Right kidney (tissue), 9 donors: ENCODE measurements at places on chromosomes 7 and 10.

DNA sequence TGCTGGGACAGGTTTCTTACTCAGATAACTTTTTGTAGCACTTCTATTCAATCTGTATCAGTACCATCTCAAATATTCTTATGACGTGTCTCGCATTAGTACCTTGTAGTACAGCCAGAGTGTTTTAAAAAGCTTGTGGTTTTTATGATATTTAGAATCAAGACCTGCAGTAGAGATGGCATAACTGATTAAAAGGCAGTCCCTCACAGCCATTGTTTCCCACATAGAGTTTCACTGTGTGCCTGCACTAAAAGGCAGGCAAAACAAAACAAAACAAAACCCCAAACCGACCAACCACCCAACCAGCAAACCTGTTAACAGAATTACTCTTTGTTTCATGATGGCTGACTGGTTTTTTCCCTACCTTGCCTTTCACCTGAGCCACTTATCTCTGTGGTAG lies 221.3 kb upstream of the DGKB start:
- DNase-seq = no peak

DNA sequence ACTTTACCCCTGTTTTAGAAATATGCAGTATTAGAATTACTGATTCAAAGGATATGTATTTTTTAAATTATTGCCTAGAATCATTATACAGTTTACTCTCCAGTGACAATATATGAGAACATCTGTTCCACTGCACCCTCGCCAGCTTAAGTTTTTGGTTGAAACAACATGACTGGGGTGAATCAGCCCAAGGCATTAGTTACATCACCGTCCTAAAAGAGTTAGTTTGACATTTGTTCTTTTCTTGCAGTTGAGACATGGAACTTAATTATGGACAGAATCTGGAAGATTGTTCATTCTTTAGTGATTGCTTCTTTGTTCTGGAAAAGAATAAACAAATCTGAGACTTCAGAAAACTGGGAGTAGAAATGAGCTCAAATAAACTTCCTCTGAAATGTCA lies 167.3 kb upstream of the DKK1 start:
- DNase-seq = no peak

GRCh38 chr10:98268694-98269431 lies 869 bp upstream of the LOXL4 start:
- no peak for DNase-seq

DNA sequence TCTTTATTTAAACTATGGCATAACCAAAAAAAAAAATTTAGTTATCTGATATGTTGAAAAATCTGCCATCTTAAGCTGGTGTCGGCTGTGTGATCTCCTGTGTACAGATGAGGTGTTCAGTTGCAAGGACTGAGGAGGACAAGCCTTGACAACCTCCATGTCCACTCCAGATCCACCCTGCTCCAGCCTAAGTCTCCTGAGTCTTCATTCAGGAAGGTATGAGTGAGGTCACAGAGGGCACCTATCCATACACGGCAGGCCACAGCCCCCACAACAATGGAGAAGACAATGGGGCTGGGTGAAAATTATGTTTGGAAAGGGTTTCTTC lies 16.1 kb downstream of the TARP start:
- DNase-seq = no peak

DNA sequence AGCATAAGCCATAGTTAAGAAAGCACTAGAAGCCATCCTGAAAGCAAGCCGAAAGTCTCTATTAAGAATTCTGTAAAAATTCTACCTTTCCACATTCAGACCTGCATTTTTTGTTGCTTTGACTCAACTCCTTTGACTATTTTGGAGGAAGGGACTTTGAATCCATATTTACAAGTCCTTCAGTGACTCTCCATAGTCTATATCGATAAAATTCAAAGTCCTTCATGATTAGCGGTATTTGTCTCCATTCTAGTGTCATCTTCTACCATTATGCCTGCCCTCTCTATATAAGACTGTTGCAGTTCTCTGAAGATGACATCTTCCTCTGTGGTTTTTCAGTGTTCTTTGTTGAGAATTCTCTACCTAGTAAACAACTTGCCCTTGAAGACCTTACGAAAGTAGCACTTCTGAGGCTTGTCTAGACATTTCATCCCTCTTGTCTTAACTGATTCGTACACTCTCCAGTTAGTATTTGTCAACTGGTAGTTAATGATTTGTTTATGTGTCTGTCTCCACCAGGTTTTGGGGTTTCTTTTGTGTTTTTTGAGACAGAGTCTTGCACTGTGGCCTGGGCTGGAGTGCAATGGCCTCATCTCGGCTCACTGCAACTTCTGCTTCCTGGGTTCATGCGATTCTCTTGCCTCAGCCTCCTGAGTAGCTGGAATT lies 1.7 kb downstream of the CCSER2 start:
- DNase-seq = no peak

DNA sequence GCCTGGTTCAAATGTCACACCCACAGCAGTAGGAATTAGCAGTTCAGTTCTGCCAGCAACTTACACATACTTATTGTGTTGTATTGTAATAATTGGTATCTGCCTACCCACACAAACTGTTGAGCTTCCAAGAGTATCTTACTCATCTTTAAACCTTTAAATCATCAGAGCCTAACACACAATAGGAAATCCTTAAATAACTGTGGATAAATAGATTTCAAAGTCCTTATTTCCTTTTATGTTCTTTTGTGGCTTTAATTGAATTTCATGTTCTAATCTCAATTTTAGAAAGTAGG lies 3.9 kb downstream of the CASD1 start:
- DNase-seq = no peak

GRCh38 chr7:127959770-127960169 lies 71.5 kb downstream of the LRRC4 start:
- DNase-seq = no peak

DNA sequence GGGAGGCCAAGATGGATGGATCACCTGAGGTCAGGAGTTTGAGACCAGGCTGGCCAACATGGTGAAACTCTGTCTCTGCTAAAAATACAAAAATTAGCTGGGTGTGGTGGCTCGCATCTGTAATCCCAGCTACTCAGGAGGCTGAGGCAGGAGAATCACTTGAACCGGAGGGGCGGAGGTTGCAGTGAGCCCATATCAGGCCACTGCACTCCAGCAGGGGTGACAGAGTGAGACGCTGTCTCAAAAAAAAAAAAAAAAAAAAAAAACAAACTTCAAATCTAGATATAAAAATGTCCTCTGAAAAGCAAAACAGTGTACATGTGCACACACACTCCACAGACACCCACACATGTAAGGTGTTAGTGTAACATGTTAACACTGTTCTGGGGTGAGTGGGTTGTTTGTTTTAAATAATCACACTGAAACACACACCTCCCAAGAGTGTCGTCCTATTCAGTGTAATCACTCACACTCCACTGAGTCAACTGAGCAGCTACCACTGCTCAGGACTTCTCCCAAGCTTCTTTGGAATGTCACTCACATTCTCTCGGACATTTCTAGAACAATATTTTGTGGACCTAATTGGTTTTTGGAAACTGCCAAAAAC lies 12.8 kb upstream of the RGS10 start:
- no peak for DNase-seq

GRCh38 chr10:115706026-115706425 lies 567.0 kb downstream of the GFRA1 start:
- DNase-seq = peak; percentile 2

- no peak for DNase-seq
These were observed 235.0 kb downstream of the PAXIP1 start for GRCh38 chr7:154767821-154768415.

DNA sequence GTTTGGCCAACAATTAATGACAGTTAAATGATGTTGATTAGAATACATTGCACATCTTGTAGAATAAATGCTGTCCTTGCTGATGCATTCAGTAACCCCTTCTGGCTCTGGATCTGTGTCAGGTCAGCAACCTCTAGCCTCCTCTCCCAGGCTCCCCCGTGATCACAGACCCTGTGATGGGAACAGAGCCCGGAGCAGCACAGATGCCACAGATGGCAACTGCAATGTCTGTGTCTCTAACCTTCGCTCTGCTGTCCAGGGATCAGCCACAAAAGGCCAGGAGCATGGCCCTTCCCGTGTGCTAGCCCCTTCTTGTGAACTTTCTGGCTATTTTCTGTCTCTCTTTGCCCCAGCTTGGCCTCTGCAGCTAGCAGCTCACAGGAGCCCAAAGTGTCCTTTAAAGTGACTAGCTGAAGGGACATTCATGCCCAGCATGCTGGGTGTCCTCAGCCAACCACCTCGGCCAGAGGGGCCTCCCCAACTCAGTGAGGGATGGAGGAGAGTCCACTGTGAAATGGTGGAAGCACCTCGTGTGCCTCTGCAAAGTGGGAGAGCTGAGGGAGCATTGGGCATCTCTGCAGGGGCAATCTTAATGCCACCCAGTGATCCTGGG lies 167.0 kb upstream of the TCERG1L start:
- no peak for DNase-seq

DNA sequence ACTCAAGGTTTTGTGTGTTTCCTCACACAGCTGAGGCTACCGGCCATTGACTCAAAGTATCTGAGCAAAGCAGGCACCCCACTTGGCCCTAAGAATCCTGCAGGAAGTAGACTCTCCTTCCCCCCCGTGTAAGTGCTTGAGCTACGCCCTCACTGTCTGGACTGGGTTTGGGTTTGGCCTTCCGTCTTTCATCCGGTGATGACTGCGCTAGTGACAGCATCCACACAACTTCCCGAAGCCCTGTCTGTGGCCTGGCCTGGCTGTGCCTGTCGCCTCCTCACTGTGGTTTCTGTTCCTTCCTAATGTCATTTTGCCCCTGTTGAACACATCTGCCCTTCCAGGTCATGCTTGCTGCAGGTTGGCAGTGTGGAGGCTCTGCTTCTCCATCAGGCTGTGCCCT lies 14.5 kb downstream of the C7orf57 start:
- DNase-seq = no peak

DNA sequence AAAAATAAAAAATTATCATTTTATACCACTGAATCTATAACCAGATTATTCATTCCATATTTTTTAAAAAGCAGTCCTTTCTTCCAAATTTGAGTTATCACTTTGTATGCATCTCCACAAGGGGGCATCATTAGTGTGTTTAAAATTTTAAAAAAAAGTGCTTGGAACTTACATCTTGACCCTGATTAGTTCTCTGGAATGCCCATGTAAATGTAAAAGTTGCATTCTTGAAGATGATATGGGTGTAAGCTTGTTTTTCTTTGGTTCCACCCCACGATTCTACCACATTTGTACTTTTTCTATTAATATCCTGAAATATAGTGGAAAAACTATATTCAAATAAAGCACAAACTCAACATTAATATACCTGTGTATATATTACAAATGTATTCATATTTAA lies 144.9 kb downstream of the ELAPOR2 start:
- DNase-seq = no peak

- DNase-seq = no peak
These were observed 94.7 kb upstream of the EFCAB10 start for GRCh38 chr7:105675934-105676371.

DNA sequence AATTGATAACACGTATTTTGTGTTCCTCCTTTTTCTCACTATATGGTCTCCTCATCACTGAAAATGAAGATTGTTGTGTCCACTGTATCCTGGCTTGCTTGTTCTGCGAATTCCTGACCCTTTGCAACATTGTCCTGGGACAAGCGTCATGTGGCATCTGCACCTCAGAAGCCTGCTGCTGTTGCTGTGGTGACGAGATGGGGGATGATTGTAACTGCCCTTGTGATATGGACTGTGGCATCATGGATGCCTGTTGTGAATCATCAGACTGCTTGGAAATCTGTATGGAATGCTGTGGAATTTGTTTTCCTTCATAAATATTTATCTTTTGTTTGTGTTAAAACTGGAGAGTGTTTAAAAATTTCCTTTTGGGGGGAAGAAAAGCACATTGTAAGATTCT lies 93.7 kb downstream of the MDFIC start:
- DNase-seq = no peak

DNA sequence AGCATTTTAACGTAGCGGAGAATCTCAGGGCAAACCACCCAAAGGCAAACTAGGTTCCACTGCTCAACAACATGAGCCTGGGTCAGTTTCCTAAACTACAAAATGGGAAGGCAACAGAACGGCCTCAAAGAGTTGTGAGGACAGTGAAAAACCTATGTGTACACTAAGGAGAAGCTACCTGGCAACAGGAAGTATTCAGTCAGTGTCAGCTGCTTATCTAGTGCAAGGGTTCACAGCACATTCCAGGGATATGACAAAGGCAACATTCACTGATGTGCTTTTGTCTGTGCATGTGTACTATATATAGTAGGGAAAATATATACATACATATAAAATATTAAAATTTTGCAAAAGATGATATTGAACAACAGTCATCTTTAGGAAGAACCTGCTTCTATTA lies 17.2 kb downstream of the NUDCD3 start:
- DNase-seq = no peak

GRCh38 chr10:133157662-133158436 lies 2.2 kb upstream of the KNDC1 start:
- DNase-seq = no peak

GRCh38 chr7:152076324-152076821 lies 50.9 kb downstream of the GALNT11 start:
- DNase-seq = no peak

DNA sequence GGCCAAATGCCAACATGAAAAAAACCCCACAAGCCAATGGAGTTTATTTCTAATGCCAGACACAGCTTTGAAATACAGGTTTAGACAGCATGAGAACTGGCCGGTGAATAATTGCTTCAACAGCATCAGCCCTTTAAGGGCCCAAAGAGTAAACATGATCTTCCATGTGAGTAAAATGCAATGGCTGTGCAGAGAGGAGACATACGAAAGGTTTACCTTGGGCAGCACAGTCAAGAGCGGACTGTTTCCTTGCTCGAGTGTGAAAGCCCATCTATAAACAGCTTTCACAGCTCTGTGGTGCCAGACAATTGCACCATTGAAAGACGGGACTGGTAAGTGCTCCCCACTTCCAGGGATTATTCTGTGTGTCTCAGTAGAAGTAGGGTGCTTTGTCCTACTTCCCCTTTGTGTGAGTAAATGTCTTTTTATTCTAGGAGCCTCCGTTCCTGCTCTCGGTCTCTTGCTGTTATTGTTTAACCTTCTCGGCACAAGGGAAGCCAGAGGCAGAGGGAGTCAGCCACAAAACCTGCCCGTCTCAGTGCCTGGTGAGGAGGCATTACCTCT lies 77.8 kb upstream of the KAT6B start:
- DNase-seq = no peak

DNA sequence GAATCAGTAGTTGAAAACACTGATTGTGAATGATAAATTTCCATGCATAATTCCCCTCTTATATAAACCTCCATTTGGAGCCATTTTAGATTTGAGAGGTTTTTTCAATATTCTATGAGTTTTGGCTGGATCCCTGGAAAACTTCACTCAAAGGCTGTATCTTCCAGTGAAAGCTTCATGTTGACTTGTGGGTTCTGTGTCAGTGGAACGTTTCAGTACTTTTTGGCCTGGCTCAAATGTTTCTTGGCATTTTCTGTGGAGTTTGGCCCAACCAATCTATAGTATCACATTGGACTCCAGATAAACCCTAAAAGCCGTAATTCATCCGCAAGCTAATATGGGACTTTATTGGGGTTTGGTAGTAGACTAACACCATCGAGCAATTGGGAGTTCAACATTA lies 172.6 kb upstream of the PRPS1L1 start:
- DNase-seq = no peak

- DNase-seq = no peak
These were observed 65.2 kb downstream of the CALCR start for GRCh38 chr7:93509303-93509702.

GRCh38 chr10:111004016-111004415 lies 72.8 kb upstream of the ADRA2A start:
- no peak for DNase-seq

- no peak for DNase-seq
These were observed 31.1 kb upstream of the MSMB start for GRCh38 chr10:46077141-46077554.
